ENCODE measurements at places on chromosomes 2 and 18. TPM values are rescaled to one million over a fixed set of nuclear protein-coding genes. Genes with fewer than 3 reads are reported as not detected.

DNA sequence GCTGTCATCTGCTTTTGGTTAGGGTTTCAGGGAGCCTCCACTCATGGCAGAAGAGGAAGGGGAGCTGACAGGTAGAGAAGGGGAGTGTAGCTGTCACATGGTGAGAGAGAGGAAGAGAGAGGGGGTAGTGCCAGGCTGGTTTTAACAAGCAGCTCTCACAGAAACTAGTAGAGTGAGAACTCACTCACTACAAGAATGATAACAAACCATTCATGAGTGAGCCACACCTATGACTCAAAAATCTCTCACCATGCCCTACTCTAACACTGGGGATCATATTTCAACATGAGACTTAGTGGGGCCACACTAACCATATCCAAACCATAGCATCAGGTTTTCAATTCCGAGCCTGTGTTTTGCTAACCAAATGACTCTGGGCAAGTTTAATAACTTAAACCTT is 274.9 kb upstream of the VWC2L start:
- DNase-seq = no peak

DNA sequence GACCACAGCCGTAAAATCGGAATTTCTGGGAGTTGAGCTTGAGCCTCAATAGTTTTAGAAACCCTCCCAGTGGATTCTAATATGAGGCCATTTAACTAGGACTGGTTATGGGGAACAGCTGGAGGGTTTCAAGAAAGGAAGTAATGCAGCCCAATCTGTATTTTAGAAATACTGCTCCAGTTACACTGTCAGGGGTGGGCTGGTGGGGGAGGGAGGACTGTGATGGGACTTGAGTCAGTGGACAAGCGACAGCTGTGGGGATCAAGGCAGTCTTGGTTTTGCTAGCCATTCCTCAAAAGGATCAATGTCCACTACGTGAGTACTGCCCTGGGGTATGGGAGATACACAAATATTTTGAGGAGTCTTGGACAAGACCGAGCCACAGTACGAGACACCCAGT is 34.8 kb downstream of the ASB1 start:
- DNase-seq = no peak

DNA sequence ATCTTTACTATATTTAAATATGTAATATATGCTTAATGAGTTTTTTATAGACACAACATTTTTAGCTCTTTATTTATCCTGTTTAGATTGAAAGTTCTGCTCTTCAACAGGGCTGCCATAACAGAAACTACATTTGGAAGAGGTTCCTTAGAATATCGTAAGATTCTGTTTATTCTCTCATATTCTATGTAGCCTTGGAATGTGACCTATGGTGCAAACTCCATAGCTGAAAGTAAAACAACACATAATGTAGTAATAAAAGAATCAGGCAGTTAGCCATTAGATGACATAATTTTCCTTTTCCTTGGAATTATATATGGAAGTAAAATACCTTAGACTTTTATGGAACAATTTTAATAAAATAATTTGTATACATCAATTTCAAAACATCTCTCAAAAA is 91.3 kb downstream of the ZNF804A start:
- DNase-seq = no peak

GRCh38 chr18:6604573-6604941 is 125.0 kb upstream of the ARHGAP28 start:
- no peak for DNase-seq

- DNase-seq = no peak
Observed at GRCh38 chr2:109054865-109055264, 65.8 kb upstream of the EDAR start.

The TUBA4B gene
- 0.90 TPM for polyA plus RNA-seq

The HNMT gene
- 78.5 TPM for polyA plus RNA-seq

The PRKAG3 gene
- not detected for polyA plus RNA-seq

The RSAD2 gene
- polyA plus RNA-seq = 2.9 TPM
